ENCODE measurements at places on chromosomes 4 and X.

GRCh38 chrX:10121787-10122186, 35.0 kb upstream of the CLCN4 start:
- no peak for DNase-seq

DNA sequence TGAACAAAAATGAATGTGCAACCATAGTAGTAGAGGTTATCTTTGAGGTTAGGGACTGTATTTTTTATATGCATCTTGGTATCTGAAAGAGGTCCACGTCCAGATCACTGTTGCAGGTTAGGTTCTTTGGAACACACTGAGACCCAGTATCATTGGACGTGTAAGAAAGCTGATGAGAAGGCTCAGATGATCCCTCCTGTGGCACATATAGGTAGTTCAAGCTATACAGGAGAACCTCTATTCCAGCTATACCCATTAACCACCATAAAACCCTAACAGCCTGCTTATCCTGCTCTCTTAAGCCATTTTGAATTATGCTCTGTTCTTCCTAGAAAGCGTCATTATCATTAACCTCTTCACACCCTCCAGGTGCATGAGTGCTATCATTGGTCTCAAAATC, 930.7 kb upstream of the HS3ST1 start:
- DNase-seq = peak; percentile 3

DNA sequence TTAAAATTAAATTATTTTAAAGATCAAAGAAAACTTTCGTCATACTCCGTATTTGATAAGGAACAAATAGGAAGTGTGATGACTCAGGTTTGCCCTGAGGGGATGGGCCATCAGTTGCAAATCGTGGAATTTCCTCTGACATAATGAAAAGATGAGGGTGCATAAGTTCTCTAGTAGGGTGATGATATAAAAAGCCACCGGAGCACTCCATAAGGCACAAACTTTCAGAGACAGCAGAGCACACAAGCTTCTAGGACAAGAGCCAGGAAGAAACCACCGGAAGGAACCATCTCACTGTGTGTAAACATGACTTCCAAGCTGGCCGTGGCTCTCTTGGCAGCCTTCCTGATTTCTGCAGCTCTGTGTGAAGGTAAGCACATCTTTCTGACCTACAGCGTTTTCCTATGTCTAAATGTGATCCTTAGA, at the start of gene CXCL8:
Gene CXCL8 (plus strand): TSS at position 217 of the 426 bp plus-strand sequence. CDS start 90 bp downstream, at position 307.
- DNase-seq = no peak

DNA sequence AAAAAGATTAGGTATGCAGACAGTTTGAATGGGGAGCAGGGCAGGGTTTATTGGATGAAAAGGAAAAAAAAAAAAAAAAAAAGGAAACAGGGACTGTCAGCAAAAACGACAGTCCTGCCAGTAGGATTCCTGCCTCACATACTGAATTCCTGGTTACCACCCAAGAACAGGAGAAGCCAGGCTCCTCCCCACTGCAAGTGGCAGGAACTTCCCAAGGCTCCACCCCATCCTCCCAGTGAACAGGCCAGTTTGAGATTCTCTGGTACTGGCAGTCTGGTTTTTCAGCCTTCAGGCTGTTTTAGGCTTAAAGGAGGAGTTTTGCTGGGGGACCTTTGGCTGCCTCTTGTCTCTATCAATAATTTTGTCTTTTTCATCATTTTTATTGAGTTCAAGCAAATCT, 360.0 kb upstream of the CXorf51A start:
- peak; percentile 6 for DNase-seq

DNA sequence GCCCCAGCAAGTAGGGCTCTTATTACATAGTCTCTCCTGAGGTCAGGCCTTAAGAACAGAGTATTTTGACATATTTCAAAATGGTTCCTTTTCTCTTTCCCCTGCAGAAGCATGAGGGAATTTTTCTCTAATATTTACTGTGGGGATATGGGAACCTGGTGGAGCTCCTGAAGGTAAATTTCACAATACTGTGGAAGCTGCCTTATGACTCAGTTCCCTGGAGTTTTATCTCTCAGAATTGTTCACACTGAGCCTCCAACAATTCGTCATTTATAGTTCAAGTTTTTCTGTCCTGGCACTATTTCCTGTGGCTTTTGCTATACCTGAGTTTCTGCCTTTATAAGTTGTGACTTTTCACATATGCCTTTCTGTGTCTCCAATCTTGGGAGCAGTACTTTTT, 607.2 kb upstream of the NDST4 start:
- DNase-seq = no peak

- DNase-seq = no peak
Measured at GRCh38 chr4:99403380-99404184, 31.6 kb downstream of the ADH7 start.

GRCh38 chr4:108834835-108835384, 72.1 kb upstream of the ETNPPL start:
- DNase-seq = peak; percentile 14

DNA sequence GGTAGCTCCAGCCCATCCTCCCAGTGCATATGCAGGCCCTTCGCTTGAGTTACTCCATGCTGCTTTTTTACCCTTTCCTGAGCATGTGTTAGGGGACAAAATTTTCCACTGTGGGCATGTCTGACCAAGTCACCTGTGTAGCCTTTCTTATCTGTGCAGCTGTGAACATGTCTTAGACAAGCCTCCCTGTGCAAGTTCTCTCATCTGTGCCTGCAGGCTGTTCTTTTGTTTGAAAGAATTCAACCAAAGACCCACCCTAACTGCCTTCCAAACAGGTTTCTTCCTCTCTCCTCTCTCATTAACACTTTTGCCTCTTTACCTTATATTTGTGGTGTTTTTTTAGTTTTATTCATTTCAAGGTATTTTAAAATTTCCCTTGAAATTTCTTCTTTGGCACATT, 53.2 kb upstream of the SPIN4 start:
- DNase-seq = no peak

- no peak for DNase-seq
Measured at GRCh38 chrX:50704360-50704759, 109.6 kb downstream of the SHROOM4 start.

- no peak for DNase-seq
Measured at GRCh38 chr4:41394481-41394894, 137.8 kb downstream of the UCHL1 start.

DNA sequence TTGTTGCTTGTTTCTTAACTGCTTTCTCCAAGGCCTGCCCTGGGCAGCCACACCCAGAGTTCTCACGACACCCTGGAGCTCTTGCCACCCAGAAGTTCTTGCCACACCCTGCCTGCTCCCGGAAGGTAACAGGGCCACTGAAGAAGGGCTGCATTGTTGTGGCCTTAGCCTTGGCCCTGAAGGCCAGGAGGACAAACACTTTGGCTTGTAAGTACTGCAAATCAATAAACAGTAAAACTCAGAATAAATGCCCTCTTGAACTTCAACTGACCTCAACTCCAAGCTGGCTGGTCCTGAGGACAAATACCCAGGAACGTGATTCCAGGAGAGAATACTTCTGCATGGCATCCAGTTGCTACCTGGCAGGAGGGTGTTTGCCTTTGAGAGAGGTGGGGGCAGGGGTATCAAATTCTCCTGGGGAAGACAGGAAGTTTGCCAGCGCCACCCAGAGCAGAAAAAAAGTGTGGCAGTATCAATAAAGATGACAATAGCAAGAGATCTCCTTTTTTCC, 54.1 kb downstream of the TLR10 start:
- DNase-seq = peak; percentile 51

- peak; percentile 33 for DNase-seq
Measured at GRCh38 chr4:140343303-140343702, 30.1 kb upstream of the SCOC start.

- DNase-seq = peak; percentile 69
Measured at GRCh38 chr4:5708449-5709206, at the start of gene EVC2. EVC2 (minus strand) TSS chr4:5708559; CDS start chr4:5708513, 46 bp downstream.

DNA sequence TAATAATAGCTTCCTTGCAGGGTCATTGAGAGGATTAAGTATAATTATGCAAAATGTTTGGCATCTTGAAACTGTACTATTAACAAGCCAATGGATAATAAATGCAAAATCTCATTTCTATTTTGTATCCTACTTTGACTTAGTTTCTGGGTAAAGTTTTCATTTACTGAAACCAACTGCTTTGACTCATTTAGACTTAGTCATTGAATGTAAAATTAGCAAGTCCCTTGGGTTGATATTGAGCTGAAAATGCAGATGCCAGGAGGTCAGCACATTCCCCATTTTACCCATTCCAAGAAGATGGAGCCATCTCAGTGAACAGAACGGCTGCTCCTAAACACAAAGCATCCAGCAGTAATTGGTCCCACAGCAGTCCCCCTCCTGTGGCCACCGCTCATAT, 74.7 kb upstream of the GATB start:
- DNase-seq = no peak

GRCh38 chr4:161448550-161449180, 715.1 kb downstream of the FSTL5 start:
- no peak for DNase-seq

- no peak for DNase-seq
Measured at GRCh38 chr4:52244848-52245247, 193.7 kb downstream of the SPATA18 start.

- no peak for DNase-seq
Measured at GRCh38 chr4:163598489-163598888, 104.0 kb downstream of the TMA16 start.
